ENCODE measurements at places on chromosomes 13 and 19.
A peak's percentile ranks its signal among the peaks of the same experiment; 100 is the strongest.

GRCh38 chr13:90738881-90739280 is 608.6 kb upstream of the MIR17HG start:
- DNase-seq, result no peak

DNA sequence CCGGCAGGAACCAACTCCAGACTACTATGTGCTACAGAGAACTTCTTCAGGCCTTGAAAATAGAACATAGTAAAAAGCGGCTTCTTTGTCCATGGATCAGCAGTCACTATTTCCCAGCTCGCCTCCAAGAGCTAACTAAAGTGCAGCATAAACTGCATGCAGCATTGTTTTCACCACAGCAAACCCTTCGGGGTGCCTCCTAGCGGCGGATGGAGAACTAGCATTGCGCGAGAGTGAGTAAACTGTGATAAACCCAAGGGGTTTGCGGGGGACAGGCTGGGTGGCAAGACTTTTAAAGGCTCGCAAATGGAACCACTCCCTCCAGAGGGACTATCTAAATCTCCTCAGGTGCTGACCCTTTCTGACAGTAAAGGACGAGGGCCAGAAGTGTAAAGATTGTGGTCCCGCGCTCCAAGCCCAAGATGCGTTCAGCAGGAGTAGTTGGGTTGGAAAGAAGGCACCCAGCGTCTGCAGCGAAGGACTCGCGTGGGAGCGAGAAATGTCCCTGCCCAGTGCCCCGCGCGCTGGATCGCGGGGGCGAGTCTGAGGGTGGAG is 21.5 kb upstream of the SGCG start:
- DNase-seq, result peak; percentile 18

- DNase-seq, result peak; percentile 32
Measured at GRCh38 chr19:33241530-33242101, 16.0 kb upstream of the SLC7A10 start.

DNA sequence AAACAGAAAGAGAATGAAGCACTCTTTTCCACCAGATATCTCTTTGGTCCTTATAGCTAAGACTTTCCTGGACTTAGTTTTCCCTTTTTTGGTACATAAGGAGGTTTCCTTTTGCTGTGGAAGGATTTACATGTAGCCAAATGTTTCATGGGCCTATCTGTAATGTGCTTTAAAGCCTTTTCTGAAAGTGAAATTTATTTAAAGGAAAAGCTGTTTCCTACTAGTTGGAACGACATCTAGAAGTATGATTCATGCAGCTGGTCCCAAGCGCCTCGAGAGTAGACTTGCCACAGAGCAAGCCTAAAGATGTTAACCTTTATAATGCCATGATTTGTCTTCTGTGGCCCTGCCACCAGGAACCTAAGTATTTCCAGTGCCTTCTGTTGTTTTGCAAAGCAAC is 390.3 kb downstream of the DLEU7 start:
- DNase-seq, result no peak

- DNase-seq, result no peak
Measured at GRCh38 chr13:27797228-27797624, 4.9 kb downstream of the GSX1 start.

GRCh38 chr19:1933244-1933643 is 7.7 kb upstream of the CSNK1G2 start:
- DNase-seq, result no peak

DNA sequence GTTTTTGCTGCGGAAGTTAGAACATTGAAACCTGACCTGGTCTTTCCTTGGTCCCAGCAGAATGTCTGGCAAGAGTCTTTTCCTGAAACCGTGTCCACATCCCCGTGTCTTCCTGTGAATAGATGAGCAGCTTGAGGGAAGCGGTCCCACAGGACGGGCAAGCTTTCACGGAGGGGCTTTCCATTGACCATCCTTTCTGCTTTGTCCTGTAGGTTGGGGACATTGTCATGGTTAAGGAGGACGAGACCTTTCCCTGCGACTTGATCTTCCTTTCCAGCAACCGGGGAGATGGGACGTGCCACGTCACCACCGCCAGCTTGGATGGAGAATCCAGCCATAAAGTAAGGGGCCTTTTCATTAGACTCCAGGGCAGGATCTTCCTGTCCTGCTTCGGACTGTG is 126.0 kb downstream of the ATP11A start:
- no peak for DNase-seq

- peak; percentile 13 for DNase-seq
Measured at GRCh38 chr13:77719128-77719527, 21.6 kb downstream of the SLAIN1 start.

DNA sequence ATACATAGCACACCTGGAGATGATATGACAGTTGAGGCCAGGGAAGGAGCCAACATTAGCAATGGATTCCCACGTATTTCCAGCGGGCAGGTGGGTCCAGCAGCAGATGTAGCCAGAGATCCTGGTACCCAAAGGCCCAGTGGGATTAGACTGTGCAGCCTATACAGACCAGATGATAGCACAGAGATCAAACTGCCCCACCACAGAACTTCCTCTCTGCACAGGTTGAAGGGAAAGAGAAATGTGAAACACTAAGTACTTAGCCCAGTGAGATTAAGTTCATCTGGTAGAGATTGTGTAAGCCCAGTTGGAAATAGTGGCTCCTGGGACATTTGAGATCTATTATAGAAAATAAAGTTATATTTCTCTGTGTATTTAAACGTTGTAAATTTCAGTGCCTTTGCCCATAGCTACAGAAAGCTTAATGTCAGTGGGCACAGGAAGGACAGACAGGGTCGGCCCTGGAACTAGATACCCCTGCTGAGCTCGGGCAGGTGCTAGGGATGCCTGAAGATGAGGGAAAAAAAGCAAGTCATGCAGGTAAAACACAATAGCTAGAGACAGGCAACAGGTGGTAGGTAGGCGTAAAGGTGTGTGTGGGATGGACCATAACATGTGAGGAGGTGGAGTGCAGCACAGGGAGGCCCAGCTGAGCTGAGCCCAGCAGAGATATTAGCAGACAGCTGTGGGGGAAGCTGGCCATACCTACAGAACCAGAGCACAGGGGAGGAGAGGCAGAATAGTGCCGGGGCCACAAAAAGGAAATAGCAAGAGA is 27.3 kb upstream of the SPATA13 start:
- no peak for DNase-seq

GRCh38 chr19:40220674-40221073 is 2.5 kb upstream of the TTC9B start:
- no peak for DNase-seq

DNA sequence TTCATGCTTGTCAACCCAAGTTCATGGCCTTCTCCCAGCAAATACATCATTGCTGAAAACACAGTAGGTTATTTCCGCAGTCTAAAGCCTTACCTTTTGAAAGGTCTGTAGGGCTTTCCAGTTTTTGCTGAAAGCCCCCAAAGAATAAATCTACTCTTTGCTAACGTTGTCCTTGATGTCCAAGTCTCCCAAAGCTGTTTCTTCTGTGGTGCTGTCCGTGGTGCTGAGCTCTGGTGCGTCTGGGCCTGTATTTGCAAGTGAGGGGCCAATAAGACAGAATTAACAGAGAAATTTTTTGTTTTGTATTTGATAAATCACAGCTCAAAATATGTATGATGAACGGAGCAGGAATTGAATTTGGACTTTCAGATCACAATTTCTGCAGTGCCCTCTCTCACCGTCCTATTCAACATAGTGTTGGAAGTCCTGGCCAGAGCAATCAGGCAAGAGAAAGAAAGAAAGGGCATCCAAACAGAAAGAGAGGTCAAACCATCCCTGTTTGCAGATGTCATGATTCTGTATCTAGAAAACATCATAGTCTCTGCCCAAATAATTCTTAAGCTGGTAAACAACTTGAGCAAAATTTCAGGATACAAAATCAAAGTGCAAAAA is 9.8 kb upstream of the LGALS16 start:
- DNase-seq, result peak; percentile 38

GRCh38 chr19:35755131-35755549 is 1.7 kb downstream of the HSPB6 start:
- no peak for DNase-seq

DNA sequence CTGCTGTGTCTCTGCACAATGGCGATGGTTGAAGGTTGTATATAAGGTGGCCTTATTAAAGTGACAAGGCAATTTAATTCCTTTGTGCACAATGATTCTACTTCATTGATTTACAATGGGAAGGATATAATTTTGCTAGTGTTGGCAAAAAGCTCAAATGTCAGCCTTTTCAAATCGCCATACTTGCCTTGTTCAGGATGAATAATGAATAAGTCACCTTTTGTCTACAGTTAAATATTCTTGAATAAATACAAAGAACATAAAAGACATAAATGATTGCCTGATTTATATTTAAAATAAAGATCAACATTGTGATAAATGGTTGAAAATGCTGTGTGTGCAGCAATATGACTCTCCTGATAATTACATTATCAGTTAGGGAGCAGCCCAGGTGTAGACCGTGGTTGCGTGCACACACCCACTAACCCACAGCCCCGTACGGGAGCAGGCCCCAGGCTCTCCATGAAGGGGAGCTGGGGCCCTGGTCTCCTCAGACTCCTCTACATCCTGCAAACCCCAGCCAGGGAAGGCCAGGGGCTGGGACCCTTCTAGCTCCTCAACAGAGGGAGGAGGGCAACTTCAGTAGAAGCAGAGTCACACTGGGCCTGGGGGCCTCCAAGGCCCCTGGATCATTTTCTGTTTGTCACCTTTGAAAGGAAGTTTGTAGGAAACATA is 64.9 kb downstream of the TEX29 start:
- DNase-seq, result no peak

DNA sequence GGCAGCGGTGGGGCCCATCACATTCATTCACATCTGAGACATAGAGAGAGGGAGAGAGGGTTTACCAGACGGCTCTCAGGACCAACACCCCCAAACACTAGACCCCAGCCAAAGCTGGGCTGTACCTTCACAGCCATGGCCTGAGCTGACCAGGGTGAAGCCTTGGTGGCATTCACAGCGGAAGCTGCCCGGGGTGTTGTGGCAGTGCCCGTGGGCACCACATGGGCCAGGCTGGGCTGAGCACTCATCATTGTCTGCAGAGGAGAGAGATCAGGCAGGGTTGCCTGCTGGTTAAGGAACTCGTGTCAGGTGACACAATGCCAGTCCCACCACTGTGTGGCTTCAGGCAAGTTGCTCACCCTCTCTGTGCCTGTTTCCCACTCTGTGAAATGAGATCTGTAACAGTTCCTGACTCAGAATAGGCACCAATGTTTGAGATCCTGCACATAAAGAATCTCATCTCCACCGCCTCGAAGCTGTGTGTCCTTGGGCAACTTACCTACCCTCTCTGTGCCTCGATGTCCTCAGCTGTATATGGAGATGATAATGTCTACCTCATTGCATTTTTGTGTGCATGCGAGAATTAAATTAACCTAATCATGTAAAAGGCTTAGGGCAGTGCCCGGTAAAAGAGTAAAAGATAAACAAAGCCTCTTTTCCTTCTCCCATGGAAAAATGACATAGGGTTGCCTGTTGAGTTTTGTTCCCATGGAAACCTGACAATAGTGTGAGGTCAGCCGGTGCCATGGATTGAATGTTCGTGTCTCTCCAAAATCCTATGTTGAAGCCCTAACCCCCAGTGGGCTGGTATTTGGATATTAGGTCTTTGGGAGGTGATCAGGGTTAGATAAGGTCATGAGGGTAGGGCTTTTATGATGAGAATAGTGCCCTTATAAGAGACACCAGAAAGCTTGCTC is 22.9 kb downstream of the CCL25 start:
- no peak for DNase-seq

DNA sequence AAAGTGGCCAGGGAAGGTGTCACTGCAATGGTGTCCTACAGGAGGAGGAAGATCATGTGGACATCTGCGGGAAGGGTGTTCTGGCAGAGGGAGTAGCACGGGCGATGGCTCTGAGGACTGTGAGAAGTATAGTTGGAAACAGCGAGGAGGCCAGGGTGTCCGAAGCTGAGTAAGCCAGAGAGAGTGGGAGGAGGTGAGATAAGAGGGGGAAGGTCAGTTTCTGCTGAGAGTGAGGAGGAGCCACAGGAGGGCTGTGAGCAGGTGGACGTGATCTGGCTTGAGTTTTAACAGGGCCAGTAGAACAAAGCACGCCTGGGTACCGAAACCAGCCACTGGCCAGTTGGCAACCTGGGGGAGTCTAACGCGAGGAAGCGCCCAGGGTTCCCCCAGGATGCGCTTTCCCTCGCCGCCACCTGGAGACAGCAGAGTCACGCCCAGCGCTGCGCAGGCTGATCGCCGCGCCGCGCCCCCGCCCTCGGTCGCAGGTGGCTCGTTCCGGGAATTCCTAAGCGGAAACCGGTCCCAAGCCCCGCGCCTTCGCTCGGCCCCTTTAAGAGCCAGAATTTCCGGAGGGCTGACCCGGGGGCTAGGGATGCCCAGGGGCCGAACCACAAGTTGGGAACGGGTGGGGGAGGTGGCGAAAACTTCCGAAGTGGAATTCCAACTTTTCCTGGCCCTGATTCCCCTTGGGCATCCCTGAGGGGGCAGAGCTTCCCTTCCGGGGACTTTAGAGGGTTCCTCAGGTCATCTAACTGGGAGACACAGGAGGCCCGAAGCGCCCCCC is 1.1 kb upstream of the LSR start:
- DNase-seq, result peak; percentile 85

DNA sequence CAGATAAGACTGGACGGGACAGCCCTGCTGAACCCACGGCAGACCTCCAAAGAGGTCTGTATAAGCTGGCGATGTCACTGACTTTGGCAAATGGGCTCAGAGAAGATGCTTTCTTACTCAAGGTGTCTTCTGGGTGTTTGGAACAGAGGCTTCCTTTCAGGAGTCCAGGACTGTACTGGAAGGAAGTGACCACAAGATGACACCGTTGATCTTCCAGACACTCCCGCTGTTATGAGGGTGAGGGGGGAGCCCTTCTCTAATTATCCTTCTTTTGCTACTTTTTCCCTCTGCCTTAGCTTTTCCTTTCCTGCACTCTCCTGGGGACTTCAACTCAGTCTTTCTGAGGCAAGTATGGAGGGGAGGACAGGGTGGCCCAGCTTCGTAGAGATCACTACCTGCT is 65.2 kb upstream of the ZNF599 start:
- DNase-seq, result no peak

GRCh38 chr19:38654628-38655055 is 7.2 kb downstream of the ACTN4 start:
- DNase-seq, result no peak

- no peak for DNase-seq
Measured at GRCh38 chr19:38303517-38304351, at the start of gene C19orf33. TSS of gene C19orf33 (plus strand) at chr19:38304251. CDS start at chr19:38304262, 11 bp downstream.

Data from GM12865 (cell line).